M059J (cell line): ENCODE measurements at places on chromosomes 1 and 21. TPM values are rescaled to one million over a fixed set of nuclear protein-coding genes. Genes with fewer than 3 reads are reported as not detected.

COL16A1 gene
- total RNA-seq: 2.0 and 4.0 TPM in 2 replicates

L1TD1 gene
- not detected in 2 replicates for total RNA-seq

ZNF672 gene
- 15.0 and 16.4 TPM in 2 replicates for total RNA-seq

TNFRSF1B gene
- 1.5 and 5.4 TPM in 2 replicates for total RNA-seq

- no peak for DNase-seq
Observed at GRCh38 chr1:185318431-185319138, 1.5 kb upstream of the IVNS1ABP start.

GRCh38 chr1:1032424-1032823 lies 12.5 kb downstream of the AGRN start:
- no peak for DNase-seq

GRCh38 chr1:187415065-187415464 lies 586.3 kb downstream of the PLA2G4A start:
- peak; percentile 25 for DNase-seq

DNA sequence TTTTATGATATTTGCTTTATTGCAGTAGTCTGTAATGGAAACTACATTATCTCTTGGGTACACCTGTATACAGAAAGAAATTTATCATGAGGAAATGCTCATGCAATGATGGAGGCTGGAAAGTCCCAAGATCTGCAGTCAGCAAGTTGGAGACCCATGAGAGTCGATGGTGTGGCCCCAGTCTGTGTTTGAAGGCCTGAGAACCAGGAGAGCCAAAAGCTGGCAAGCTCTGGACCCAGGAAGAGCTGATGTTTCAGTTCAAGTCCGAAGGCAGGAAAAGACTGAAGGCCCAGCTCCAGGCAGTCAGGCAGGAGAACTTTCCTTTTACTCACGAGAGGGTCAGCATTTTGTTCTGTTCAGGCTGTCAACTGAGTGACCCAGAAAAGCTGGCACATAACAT lies 42.2 kb downstream of the B3GALT5 start:
- DNase-seq: no peak

DNA sequence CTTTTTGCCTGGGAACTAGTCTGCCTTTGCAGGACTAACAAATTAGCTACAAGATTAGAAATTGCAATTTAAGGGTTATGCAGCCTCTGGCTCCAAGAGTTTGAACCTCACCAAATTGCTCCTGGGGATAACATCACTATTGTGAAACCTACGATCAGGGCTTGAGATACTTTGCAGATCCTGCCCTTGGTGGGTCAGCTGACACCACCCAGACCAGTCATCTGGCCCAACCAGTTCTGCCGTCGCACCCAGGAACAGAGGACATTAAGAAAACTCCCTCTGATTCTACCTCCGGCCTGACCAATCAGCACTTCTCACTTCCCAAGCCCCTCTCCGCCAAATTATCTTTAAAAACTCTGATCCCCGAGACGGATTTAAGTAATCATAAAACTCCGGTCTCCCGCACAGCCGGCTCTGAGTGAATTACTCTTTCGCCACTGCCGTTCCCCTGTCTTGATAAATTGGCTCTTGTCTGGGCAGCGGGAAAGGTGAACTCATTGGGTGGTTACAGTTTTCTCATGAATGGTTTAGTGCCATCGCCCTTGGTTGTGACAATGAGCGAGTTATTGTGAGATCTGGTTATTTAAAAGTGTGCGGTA lies 32.9 kb upstream of the B3GALT5 start:
- DNase-seq: no peak

GRCh38 chr1:8841395-8841794 lies 24.0 kb upstream of the RERE start:
- no peak for DNase-seq

- no peak for DNase-seq
Observed at GRCh38 chr1:178109348-178110143, 15.6 kb downstream of the RASAL2 start.

GRCh38 chr1:30657131-30658013 lies 66.0 kb downstream of the MATN1 start:
- no peak for DNase-seq

- no peak for DNase-seq
Observed at GRCh38 chr1:65021795-65022194, 55.4 kb upstream of the JAK1 start.

- DNase-seq: no peak
Observed at GRCh38 chr21:46465651-46466050, 7.0 kb downstream of the DIP2A start.

DNA sequence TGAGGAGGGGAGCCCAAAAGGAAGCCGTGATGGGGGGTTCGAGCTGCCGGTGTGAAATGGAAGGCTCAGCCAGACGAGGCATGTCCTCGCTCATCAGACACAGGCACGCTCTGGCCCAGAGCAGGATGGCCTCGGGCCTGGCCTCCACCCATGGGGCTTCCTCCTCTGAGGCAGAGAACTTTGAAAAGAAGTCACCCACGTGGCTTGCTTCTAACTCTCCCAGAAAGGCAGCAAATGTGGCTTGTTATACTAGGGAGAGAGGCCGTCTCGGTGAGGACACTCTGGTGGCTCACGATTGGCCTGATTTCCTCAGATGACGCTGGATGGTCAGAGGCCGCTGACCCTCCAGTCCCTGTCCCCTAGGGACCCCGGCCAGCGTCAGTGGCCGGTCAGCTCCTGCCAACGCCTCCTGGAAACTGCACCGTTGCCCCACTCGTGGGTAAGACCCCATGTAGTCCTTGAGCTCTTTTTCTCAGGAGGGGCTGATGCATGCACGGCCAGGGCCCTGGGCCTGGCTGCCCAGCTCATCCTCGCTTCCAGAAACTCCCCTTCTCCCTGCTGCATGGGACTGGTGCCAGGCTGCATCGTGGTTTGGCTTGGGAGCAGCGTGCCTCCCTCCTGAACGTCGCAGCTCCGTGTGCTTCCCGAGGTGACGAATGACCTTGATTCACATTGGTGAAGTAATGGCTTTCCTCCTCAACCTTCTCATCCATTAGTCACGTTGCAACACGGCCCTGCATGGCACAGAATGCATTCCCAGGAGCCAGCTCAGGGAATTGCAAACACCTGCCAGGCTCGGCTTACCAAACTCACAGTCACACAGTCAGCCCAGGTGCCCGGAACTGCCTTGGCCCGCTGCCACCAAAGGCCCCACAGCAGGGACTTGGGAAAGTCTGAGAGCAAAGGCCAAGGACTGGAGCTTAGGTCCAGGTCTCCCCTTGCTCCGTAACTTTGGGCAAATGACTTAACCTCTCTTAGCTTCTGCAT lies 58.8 kb downstream of the TOMM20 start:
- DNase-seq: peak; percentile 99

GRCh38 chr1:21598417-21598816 lies 70.7 kb downstream of the RAP1GAP start:
- DNase-seq: no peak

DNA sequence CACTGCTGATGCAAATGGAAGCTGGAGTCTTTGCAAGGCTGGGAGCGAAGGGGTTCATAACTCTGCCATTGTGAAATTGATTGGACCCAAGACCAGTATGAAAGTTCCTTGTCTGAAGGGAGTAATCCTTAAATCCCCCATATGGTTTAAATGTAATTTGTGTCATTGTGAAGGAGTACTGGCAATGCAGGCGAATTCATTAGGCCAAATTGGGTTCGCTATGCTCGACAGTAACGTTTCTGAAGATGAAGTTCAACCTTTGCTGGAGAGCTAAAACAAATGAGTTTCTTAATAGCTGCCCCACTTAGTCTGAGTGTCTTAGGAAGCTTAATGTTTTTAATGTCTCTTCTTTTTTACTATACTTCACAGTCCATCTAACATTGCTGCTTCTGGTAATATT lies 27.5 kb downstream of the PGM1 start:
- no peak for DNase-seq

GRCh38 chr1:41633764-41634163 lies 149.3 kb upstream of the EDN2 start:
- DNase-seq: peak; percentile 74

- DNase-seq: no peak
Observed at GRCh38 chr1:45393718-45394302, 53.6 kb upstream of the MUTYH start.

DNA sequence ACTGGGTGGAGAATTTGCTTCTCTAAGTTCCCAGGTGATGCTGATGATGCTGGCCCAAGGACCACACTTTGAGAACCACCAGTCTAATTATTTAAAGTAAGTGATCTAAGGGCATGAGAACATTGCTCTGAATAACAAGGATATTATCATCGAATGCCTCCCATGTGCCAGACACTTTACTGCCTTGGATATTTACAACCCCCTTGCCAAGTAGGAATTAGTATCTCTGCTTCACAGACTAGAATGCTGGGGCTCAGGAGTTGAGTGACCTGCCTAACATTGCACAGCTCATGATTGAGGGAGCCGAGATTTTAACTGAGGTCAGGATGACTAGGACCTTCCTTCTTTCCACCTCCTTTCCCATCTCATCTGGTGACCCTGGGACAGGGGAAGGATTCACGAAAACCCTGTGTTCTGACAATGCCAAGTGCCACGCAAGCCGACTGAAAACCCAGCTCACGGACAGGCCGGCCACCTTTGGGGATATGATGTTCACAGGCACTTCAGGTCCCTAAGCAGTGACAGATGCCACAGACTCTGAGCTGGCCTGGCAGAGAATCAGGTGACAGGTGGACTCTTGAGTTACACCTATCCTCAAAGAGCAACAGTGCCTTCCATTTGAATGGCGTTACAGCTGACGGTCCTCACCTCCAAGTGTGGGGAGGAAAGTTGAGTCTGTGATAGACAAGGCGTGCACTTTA lies 230.7 kb downstream of the TOMM20 start:
- no peak for DNase-seq
